T-helper 1 cell treated with Interleukin-12 subunit alpha and Interleukin-12 subunit beta and Interleukin-4 antibody, amounts not matched to agents 30 ng/mL and 1 ng/mL, for 36 hours (primary cell): ENCODE measurements at places on chromosomes 11 and 22. TPM values are rescaled to one million over a fixed set of nuclear protein-coding genes. Genes with fewer than 3 reads are reported as not detected.

The AGBL2 gene
- total RNA-seq, result 3.3 and 5.2 TPM in 2 replicates

The PAX6 gene
- total RNA-seq, result not detected in 2 replicates

The MFRP gene
- total RNA-seq, result not detected in 2 replicates

The SCUBE1 gene
- 0.39 and 0.44 TPM in 2 replicates for total RNA-seq

The NLRP6 gene
- 10.5 and 11.7 TPM in 2 replicates for total RNA-seq

The ANO5 gene
- total RNA-seq, result 0.05 and 0.07 TPM in 2 replicates

The CHRDL2 gene
- total RNA-seq, result not detected in 2 replicates

The TEX54 gene
- total RNA-seq, result not detected in 2 replicates

The FOLH1 gene
- total RNA-seq, result not detected in 2 replicates

The SMC1B gene
- 0.44 TPM in 2 replicates for total RNA-seq

The MRE11 gene
- total RNA-seq, result 35.8 and 36.4 TPM in 2 replicates

The GNG3 gene
- not detected in 2 replicates for total RNA-seq

The LMNTD2 gene
- total RNA-seq, result 1.1 and 1.7 TPM in 2 replicates
